Stimulated activated memory B cell treated with anti-CD40 and anti-IgM and Interleukin-4, amounts not matched to agents 10 μg/mL and 1 μg/mL and 100 μg/mL, for 72 hours (primary cell): ENCODE measurements at places on chromosomes 11 and 22.

DNA sequence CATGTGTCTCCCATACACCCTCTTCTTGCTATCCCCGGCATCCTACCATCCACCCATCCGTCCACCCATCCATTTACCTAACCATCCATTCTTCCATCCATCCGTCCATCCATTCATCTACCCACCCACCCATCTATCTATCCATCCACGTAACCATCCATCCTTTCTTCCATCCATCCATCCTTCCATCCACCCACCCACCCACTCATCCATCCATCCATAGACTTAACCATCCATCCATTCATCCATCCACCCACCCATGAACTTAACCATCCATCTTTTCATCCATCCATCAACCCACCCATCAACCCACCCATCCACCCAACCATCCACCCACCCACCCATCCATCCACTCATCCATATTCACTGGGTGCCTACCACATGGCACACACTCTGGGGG lies 10.6 kb upstream of the CDC42EP2 start:
- ATAC-seq = no peak

DNA sequence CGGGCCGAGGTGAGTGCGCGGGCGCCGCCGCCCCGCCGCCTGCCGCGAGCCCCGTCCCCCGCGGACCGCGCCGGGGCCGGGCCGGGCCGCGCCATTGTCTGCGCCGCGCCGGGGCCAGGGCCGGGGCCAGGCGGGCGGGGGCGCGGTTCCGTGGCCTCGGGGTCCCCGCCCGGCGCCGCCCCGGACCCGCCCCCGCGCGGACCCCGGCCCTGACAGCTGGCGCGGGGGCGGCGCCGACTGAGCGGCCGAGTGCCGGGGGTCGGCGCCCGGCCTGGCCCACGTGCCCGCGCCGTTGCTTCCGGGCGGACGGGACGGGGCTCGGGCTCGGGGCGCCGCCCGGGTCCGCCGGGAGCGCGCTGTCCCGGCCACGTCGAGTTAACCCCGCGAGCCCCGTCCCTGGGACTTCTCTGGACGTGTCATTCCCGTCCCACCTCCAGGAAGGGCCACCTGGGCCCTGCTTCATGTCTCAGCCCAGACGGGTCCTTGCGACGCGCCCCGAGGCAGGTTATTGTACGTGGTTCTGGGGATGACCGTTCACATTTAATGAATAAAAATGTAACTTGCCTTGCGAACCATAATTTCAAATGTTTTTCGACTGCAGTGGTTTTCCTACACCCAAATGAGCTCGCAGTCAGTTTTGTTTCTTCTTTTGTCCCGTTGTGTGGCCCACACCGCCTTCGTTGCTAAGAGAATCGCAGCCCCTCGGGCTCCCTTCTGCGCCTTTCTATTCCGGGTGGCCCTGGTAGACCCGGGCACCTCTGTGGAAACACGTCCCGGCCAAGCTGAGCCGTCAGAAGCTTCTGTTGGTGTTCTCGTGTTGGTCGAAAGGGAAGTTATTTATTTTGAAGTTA lies 562 bp downstream of the ZBED4 start:
- ATAC-seq = peak; percentile 63

DNA sequence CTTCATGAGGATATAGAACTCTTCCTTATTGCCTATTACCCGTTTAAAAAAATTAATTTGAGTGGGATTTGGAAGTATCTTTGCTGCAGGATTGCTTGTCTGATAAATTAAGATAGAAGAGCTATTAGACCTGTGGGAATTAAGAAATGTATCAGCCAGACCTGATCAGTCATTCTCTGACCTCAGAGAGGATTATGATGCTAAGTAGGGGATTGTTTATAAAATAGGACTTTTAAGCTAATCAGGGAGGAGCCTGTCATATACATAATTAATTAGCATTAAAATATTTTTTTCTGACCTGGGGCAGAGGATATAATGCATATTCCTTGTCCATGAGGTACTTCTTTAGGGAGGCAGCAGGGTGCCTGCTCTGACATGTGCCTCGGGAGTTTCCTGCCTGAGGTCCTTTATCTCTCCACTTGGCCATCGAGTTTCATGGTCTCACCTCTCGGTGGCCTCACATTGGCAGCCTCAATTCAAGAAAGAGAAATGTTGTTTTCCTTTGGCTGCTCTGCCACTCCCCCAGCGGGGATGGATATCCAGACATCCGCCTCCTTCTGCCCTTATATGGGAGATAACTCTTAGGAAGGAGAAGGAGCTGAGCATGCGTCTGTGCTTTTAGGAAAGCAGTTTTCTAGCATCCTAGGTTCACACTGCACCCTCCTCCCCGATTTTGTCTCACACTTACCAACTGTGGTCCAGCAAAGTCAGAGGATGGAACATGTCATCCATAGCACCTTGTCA lies 41.1 kb downstream of the DIXDC1 start:
- ATAC-seq = no peak

DNA sequence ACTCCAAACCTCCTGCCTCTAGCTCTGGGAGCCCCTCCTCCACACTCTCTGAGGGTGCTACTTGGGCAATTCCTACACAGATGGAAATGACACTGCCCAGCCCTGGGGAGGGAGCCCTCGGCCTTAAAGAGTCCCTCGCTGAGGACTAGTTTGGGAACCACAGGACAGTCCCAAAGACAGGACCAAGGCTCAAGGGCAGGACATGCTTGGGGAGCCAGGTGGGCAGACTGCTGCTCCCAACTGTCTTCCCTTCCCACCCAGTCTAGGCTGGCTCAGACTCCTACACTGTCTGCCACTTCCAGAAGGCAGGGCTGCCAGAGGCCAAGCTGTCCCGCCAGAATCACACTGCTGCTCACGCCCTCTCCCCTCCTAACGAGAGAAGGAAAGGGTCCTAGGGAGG lies 9.8 kb downstream of the ARRB1 start:
- no peak for ATAC-seq

DNA sequence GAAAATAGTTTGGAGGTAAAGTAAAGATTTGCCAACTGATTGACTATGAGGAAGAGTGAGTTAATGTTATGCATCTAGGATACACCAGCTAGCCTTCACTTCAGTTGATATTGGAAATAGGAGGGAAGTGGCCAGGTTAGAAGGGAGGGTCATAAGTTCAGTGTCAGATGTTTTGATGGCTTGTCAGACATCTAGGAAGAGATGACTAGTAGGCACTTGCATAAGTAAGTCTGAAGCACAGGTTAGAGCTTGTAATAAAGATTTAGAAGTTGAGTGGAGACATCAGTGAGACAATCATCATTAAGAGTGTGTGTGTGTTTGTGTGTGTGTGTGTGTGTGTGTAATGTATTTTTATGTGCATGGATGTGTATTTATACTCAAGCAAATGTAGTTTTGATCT lies 146.1 kb downstream of the OR4C45 start:
- ATAC-seq = no peak

DNA sequence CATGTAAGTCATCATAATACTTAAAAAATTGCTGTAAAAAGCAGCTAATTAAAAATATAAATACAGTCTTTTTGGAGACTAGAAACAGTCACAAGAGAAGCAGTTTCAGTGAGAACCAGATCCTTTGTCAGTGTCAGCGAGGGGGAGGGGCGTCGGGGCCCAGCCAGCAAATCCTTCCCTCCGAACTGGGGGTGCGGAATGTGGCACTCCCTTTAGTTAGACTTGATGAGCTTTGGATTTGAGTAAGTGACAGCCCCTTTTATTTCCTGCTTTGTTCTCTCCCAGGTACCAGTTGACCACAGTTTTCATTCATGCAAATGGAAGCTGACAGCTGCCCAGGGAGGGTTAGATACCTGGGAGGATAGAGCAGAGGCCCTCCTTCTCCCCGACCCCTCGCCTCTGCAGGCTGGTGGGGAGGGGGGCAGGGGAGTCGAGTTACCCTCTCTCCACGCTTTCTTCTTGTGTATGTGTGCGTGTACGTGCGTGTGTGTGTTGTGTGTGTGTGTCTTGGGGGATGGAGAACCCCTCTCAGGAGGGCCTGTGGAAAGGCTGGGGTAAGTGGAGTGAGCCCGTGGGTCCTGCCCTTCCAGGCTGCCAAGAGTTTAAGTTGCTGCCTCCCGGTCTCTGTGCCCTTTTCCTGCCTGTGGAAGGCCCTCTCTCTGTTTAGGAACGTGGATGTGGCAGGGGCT lies 38.3 kb downstream of the PTPRJ start:
- no peak for ATAC-seq

DNA sequence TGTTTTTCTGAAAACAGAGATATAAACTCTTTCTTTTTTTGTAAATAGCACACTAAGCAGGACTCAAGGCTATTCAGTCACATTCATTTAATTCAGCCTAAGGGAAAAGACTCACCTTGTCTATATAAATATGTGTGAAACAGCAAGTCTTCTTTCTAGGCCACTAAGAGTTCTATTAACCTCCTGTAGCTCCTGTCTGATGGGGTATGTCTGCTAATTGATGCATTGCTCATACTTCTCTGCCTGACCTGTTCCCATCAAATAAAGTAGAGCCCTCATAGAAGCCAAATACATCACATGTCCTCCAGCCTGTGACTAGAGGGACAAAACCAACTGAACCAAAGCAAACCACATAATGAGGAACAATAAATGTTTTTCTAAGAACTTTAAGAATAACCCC lies 68.2 kb downstream of the MSANTD4 start:
- no peak for ATAC-seq

DNA sequence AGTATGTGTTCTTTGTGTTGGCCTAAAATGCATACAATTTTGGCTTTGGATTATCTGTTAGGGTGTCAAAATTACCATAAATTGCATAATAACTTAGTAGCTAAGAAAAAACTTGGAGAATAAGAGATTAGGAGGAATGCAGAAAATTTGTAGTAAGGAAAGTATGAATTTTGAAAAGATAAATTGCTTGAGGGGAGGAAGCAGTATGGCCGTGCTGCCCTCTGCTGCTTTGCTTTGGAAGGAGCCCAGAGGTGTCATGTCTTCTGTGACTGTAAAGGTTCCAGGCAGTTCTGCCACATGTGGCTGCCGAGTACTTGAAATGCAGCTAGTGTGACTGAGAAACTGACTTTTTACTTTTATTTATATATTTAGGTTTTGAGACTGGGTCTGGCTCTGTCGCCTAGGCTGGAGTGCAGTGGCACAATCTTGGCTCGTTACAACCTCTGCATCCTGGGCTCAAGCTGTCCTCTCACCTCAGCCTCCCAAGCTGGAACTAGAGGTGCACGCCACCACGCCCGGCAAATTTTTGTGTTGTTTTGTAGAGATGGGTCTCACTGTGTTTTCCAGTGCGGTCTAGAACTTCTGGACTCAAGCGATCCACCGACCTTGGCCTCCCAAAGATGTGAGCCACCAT lies 1.8 kb downstream of the ADSL start:
- no peak for ATAC-seq

DNA sequence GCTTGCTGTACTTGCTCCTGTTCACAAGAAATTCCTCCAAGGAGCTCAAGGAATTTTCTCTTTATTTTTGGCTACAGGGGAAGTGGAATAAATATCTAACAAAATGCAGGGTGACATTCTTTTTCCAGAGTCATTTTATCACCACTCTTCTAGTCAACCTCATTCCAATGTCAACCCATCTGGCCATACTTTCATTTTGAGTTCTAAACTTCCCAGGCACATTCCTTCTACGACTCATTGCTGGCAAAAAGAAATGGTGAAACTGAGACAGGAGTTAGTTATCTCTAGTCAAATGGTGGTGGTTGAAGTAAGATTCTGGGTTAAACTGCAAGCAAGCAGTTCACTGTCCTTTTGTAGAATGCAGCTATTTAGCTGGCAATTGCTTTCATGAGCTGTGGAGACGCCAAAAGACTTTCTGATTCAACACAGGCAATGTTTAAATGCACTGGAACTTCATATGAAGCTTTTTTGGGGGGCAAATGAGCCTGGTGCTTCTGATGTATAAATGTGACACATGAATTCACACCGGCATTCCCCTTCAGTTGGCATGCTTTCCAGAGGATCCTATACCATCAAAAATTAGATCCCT lies 304.6 kb downstream of the CADM1 start:
- no peak for ATAC-seq

- ATAC-seq = no peak
These were observed 45.7 kb downstream of the PAMR1 start for GRCh38 chr11:35479731-35480130.

- ATAC-seq = no peak
These were observed 12.5 kb downstream of the NPTXR start for GRCh38 chr22:38831166-38831945.

- ATAC-seq = no peak
These were observed 1.6 kb upstream of the E2F8 start for GRCh38 chr11:19242179-19242932.

GRCh38 chr11:109378034-109378433 lies 44.0 kb upstream of the C11orf87 start:
- ATAC-seq = no peak

DNA sequence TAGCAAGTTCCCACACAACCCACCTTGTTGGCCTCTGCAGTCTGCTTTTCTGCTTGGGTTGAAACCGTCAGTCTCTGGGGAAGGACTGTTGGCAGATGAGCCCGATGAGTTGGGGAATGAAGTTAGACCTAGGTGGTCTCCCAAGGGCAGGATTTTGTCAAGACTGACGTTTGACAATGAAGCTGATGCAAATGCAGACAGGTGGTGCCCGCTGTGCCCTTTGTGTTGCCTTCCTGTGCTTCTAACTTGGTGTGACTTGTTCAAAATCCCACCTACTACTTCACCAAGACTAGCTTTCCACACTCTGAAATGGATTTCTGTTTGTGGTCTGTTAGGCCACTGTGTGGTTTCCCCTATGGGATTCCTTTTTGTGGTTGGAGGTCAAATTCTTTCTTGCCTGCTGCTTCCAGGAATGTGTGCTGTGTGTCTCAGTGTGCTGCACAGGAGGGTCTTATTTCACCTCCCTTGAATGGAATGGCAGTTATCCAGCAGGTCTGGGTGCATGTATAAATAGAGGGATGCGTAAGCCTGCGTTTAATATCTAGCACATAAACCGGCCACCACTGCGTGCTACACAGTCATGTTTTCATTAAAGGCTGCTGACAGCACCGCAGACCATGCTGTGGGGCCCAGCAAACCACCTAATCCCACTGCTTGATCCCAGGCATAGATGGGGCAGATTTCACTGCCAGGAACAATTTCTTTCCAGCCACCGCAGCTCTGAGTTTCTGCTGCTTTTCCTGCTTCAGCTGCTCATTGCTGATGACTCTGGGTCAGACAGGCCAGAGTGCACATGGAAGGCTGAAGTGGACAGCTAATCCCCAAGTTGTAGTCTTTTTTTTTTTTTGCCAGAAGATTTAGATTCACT lies 44.8 kb downstream of the ADAMTS8 start:
- peak; percentile 62 for ATAC-seq

GRCh38 chr11:86596861-86597586 lies 75.4 kb downstream of the ME3 start:
- ATAC-seq = no peak
